GM18507 (cell line): ENCODE measurements at places on chromosomes 3 and 15.

GRCh38 chr3:127053026-127053425 lies 70.1 kb downstream of the PLXNA1 start:
- no peak for DNase-seq

DNA sequence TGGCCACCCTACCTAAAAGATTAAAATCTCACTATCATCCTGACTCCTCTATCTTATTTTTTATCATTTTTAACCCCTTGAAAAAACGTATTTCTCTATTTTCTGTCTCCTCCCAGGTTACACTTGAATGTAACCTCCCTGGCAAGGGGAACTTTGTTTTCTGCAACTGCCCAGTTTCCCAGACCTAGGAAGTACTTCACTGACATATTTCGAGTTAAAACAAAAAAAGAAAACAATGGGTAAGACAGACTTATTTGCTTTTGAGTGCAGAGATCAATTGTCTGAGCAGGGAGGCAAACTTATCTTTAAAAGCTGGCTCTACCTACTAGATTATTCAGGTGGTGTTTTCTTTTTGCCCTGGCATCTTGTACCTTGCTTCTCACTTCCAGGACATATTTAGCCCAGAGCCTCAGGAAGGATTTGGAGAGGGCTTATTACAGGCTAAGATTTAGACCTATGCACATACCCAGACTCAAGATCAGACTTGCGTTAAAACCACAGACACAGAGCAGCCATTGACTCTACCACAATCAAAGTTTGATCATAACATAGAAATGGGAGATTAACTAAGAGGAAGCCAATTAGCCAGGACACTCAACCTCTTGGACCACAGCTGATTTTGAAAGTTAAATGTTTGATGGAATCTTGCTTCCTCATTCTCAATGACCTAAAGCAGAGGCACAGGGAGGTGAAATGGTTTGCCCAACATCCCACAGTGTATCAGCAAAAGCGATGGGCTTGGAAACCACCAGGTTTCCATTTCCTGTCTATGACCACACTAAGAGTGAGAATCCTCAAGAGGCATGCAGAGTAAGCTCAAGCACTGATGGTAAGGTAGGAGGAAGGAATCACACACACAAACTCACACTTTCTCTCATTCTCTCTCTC lies 169.5 kb upstream of the THBS1 start:
- DNase-seq: no peak

GRCh38 chr15:64324165-64324877 lies 31.7 kb downstream of the CSNK1G1 start:
- no peak for DNase-seq

DNA sequence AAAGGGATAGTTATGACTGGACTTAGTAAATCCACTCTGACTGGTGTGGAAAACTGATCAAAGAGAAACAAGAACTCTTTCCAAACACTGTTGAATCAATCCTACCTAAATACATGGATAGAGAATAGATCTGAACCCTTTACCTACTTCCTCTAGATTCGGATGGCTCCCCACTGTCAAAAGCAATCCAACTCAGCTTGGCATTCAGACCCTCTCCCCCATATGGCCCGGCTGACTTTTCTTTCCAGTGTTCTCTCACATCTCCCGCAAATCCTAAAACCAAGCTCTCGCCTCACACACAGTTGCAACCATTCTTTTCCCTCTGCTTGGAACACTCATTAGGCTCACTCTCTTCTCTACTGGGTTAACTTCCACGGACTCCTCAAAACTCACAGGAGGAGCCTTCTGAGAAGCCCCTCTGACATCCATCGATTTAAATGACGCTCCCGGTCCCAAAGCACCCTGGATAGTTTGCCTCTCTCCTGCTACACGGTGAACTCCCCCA lies 639 bp downstream of the SPICE1 start:
- DNase-seq: no peak

DNA sequence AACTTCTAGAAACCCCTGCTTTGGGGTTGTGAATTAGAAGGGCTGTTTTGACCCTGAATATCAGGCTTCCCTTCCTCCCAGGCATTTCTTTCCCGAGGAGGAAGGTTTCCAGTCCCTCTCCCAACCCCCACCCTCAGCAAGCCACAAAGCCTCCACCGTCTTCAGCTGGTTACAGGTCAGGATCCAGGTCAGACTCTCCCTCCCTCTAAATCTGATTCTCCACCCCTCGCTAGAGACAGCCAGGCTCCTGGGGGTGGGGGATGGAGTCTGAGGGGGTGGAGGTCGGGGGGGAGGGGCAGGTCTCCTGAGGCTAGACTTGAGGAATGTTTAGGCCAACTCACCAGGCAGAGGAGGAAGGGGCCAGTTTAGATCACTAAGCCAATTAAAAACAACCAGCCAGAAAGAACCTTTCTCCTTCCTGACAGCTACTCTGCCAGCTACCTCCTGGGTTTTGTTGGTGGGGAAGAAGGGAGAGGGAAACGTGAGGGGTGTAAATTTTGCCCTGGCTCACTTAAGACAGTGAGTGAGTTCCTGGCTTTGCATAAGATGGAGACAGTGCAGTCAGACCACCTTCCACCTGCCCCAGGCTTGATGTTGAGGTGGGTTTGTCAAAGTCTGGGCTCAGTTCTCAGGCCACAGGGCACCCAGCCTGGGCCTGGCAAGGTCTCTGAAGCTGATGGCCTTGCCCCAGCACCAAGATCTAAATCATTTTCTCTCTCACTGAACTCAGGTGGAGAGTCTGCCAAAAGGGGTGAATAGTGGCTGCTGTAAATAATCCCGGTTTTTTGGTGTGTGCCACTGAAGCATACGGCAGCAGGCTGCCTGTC lies 19.5 kb downstream of the BMF start:
- no peak for DNase-seq

DNA sequence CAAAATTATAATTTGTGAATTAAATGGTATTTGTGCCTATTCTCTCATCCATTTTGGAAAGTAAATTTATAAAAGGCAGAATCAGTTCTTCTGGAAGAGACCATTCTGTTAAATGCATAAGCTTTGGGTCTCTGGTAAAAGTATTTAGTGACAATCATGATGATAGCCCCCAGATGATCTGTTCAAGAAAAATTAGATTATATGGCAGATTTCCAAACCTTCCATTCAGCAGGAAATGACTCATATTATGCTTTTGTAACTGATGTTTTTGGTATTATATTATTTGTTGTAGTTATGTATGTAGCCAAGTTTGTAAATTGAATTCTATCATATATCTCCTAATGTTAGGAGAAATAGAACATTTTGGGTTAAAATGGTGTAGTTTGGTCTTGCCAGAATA lies 340.8 kb upstream of the DPH6 start:
- DNase-seq: no peak

GRCh38 chr3:22980346-22980745 lies 222.8 kb upstream of the UBE2E2 start:
- no peak for DNase-seq

DNA sequence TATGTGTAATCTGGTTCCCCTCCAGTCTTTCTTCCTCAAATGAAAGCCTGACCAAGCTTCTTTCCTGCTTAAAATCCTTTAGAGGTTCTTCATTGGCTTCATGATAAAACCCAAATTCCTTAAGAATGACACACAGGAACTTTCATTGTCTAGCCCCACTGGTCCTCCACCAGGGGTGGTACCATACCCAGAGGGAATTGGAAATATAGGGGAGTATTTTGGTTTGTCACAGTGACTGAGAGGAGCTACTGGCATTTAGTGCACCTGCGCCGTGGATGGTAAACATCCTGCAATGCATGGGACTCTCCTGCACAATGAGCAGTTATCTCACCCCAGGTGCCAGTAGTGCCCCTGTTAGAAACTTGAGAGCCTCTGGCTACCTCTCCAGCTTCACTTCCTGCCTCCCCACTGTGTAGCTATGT lies 10.8 kb downstream of the ZWILCH start:
- no peak for DNase-seq

DNA sequence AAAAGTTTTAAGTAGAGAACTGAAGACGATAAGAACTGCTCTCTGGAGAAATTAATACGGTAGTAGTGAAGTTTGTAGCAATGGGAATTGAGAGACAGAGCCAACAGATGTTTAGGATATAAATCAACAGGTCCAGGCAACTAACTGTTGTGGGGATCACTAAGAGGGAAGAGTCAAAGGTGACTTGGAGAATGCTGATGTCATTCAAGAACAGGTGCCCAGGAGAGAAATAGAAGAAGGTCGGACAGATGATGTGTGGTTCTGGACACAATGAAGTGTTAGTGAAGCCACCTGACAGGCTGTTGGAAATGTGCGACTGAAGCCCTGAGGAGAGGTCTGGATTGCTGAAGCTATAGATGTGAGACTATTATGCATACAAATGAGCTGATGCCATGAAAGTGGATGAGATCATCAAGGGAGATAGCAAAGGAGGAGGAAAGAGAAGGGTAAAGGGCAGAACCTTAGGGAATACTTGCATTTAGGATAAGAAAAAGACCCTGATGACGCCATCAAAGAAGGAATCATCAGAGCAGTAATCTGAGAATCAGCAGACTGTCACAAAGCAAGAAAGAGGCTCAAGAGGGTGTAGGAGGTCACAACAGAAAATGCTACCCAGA lies 183.7 kb downstream of the FRMD5 start:
- no peak for DNase-seq

GRCh38 chr3:58361866-58362265 lies 29.2 kb downstream of the PXK start:
- no peak for DNase-seq

DNA sequence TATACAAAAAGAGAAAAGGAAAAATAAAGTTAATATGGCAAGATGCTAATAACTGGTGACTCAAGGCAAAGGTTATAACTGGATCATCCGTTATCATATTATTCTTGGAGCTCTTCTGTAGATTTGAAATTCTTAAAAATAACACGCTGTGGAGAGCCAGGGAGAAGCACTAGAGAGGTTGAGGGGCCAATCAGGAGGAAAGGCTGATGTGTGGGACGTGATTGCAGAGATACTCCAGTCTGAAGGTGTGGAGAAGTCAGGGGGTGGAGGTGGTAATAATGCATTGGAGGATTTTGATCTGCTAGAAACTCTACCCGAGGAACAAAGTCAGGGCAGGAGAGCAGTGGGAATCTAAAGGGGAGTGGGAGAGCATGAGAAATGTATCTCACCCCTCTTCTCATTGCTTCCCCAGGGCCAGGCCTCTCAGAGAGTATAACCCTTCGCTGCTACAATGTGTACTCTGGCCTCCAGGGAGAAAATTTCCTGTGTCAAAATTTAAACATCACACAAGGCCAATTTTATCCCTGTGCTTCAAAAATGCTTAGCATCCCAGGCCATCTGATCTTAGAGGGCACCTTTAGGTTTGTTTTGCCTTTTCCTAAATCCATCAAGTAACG lies 211.5 kb upstream of the SEMA6D start:
- DNase-seq: no peak

DNA sequence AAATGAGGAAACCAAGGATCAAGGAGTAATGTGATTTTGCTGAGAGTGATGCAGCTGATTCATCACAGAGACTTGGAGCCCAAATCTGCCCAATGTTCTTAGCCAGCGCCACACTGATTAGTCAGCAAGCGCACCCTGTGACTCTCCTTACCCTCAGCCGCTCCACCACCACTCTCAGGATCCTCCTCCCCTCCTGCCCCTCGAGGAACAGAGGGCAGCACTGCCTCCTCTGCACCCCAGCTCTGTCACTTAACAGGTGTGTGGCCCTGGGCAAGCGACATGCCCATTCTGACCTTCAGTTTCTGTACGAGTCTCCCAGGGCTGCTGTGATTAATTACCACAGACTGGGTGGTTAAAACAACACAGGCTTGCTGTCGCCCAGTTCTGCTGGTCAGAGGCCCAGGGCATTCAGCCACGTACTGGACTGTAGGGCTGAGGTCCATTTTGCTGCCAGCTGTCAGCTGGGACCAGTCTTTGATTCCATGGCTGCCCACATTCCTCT lies 36.1 kb upstream of the HRH1 start:
- no peak for DNase-seq

GRCh38 chr15:37046876-37047614 lies 53.3 kb downstream of the MEIS2 start:
- no peak for DNase-seq

- no peak for DNase-seq
These were observed 2.7 kb downstream of the FOXP1 start for GRCh38 chr3:71580636-71581456.

DNA sequence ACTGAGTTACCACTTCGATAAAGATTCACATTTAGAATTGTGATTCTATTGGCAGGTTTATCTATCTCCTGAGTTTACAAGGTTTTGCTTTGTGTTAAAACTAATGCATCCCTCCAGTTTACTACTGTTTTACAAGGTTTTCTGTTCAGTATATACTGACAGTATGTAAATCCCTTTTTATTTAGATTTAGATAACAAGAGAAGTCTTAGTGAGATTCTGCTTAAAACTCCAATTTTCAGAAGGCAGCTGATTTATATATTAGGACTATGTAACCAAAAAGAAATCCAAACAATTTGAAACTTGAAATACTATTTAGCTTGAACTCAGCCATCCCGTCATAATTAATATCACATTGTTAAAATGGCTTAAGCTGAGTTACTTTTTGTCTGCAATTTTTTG lies 619.2 kb downstream of the NAALADL2 start:
- no peak for DNase-seq

DNA sequence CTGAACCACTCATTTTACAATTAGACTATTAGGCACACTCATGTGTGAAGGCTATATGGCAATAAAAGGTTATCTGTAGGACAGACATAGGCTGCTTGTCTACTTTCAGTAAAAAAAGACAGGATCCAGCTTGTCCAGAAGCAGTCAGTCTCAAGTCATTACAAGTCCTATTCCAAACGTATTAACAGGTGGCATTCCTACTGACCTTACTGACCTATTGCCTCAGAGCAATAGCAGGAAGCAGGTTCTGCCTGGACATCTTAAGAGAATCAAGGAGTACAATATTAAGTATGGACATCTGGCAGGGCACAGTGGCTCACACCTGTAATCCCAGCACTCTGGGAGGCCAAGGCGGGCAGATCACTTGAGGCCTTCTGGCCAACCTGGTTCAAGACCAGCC lies 7.0 kb downstream of the CMTM6 start:
- DNase-seq: no peak

GRCh38 chr3:77025471-77025870 lies 14.4 kb upstream of the ROBO2 start:
- no peak for DNase-seq

DNA sequence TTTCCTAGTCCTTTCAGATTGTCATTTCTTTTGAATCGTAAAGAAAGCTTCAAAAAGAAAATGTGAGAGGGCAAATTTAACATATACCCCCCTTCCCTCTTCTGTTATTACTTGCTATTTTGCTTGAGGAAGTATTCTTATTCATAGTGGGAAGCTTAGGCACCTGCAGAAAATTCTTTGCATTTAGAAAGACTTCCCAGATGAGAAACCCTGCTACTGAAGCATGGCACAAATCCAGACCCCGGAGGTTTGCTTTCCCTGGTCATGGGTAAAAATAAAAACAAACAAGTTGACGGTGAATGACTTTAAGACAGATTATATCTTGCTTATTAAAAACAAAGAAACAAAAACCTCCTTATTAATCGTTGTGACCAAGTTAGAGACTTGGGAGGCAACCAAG lies 93.9 kb downstream of the IL5RA start:
- DNase-seq: no peak
